ENCODE measurements at places on chromosomes 5 and 9.

GRCh38 chr5:41281215-41281810 lies 68.0 kb upstream of the C6 start:
- no peak for DNase-seq

DNA sequence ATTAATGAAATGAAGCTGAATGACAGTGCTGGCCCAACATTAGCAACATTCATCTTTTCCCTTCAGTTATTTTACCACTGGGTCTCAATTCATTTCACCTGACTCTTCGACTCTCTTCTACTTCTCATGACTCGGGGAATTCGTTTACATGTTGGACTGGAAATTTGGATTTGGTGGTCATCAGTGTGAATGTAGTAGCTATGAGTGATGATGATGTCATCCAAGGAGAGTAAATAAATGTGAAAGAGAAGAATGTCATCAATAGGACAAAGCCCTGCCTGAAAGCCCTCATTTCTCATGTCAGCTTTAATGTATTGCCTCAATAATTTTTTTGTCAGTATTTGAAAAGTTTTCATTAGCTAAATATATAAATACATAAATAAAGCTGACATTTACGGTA lies 21.9 kb upstream of the CFAP95 start:
- DNase-seq, result no peak

DNA sequence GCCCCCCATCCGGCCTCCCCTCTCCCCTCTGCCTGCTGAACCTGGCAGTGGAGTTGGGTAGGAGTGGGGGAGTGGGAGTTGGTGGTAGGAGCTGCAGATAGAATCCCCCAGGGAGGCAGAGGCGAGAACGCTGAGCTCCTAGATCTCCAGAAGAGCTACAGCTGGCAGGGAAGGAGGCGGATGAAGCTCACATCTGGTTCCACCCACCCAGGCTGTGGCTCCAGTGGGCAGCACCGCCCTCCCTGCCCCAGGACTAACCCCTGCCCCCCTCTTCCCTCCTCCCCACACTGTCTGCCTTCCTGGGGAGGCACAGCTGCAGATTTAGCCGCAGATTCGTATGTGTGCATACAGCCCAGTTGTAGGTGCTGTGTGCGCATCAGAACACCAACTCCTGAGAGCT lies 34.2 kb downstream of the C9orf50 start:
- DNase-seq, result no peak

DNA sequence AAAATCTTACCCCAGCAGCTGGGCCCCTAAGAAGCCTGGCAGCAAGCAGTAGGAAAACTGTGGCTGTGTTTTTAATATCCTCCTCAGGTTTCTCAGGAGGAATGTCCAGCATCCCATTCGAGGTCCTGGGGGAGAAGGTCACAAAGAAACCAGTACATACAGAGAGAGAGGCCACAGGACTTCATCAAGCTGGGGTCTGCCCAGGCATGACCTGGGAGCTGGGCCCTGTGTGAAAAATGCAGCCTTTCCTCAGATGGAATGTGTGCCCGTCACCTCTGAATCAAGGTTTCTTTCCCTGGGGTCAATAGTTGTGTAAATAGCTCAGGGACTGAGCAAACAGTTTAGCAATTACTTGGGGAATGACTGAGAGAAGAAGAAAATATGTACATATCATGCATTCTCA lies 33.9 kb upstream of the RAD23B start:
- DNase-seq, result no peak

GRCh38 chr5:1104327-1105006 lies 7.4 kb downstream of the SLC12A7 start:
- no peak for DNase-seq

DNA sequence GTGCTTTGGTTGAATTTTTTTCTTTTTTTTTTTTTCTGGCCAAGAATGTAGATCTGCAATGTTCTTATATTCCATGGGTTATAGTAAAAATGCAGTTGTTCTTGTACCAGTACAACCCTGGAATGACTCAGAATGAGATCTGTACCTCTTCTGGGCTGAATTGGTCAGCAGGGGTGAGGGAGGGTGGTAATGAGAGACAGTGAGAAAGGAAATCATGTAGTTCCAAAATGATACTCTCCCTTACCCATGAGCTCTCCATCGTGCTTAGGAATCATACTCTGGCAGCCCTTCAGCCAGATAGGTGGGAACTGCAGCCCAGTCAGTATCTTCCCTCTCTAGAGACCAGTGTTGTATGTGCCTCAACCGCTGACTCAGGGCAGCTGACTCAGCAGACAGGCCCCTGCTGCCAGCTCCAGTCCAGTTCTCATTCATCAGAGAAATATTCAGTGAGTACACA lies 2.1 kb upstream of the GLIS3 start:
- no peak for DNase-seq

- no peak for DNase-seq
Measured at GRCh38 chr5:124825250-124825982, 79.0 kb upstream of the ZNF608 start.

Measured in NCI-H526 treated with DMSO at 0.1 percent for 48 hours (cell line).